Stimulated activated CD4-positive, alpha-beta T cell treated with anti-CD3 and anti-CD28 coated beads, Interleukin-1b, Interleukin-23, amount 100 ng/mL, for 1 hour (primary cell): ENCODE measurements at places on chromosomes 12 and 14.

DNA sequence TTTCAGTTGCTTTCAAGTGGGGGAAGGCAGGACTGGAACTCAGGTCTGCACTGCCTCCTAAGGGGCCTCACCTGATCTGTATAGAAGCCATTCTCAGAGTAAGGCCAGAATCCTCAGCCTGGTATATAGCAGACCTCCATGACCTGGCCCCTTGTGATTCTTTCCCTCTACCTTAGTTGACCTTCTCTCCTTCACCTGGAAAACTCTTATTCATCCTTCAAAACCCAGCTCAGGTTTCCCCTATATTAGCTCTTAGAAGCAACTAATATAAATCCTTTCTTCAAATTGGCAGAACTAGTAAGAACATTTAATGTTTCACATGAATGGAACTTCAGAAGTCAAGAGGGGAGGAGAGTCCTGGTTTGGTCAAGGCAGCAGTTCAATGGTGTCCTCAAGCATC lies 26.0 kb upstream of the WSCD2 start:
- DNase-seq, result no peak

DNA sequence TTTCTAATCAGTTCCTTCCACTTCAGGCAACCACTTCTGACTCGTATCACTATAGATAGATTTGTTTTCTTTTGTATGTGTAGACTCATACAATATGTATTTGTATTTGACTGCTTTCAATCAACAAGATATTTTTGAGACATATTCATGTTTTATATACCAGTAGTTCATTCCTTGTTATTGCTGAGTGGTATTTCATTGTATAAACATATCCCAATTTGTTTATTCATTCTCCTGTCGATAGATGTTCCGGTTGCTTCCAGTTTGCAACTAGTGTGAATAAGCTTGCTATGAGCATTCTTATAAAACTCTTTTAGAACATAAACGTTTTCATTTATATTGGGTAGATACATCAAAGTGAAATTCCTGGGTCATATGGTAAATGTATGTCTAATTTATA lies 119.2 kb downstream of the FIGNL2 start:
- DNase-seq, result no peak

GRCh38 chr14:29861996-29862395 lies 65.7 kb downstream of the PRKD1 start:
- no peak for DNase-seq

- DNase-seq, result no peak
These were observed 53.0 kb downstream of the IFNG-AS1 start for GRCh38 chr12:68042212-68042699.

DNA sequence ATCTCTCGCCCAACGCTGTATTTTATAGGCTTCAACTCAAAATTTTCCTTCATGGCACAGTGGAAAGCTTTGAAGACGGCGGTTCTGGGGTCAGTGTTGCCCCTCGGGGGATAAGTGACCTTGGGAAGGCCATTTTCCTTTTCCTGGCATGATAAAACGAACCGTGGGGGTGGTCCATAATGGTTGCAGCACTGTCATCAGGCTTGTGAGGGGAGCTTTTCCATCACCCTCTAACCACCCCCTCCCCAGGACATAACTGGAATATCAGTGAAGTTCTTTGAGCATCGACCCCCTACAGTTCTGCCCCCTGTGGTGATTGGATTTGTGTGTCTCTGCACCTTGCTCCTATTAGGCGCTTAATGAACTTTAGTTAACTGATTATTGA lies 16.0 kb downstream of the FOS start:
- DNase-seq, result no peak

GRCh38 chr12:22631863-22632463 lies 7.0 kb downstream of the ETNK1 start:
- DNase-seq, result no peak

DNA sequence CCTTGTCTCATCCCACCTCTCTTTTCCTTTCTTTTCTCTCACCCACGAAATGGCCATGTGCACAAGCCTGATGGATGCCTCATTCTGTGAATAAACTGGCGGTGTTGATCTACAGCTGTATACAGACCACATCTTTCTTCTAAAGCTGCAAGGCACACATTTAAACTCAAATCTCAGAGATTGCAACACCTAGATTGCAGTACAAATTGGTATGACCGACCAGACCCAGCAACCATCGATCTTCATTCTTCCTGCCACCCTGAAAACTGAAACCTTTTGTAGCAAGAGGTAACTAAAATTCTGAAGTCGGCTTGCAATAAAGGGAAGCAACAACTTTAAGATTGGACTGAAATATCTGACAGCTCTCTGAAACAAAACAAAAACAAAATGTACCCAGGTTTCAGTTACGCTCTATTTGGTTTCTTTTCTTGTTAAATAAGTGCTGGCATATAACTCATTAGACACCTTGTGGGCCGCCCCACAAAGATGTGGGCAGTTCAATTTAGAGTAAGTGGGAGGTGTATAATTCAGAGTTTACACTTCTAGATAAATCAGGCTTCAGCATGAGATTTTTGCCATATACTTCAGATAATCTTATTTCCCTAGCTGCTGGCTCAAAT lies 390.0 kb upstream of the NOVA1 start:
- no peak for DNase-seq
